ENCODE measurements at places on chromosomes 1 and 21. TPM values are rescaled to one million over a fixed set of nuclear protein-coding genes. Genes with fewer than 3 reads are reported as not detected.

DNA sequence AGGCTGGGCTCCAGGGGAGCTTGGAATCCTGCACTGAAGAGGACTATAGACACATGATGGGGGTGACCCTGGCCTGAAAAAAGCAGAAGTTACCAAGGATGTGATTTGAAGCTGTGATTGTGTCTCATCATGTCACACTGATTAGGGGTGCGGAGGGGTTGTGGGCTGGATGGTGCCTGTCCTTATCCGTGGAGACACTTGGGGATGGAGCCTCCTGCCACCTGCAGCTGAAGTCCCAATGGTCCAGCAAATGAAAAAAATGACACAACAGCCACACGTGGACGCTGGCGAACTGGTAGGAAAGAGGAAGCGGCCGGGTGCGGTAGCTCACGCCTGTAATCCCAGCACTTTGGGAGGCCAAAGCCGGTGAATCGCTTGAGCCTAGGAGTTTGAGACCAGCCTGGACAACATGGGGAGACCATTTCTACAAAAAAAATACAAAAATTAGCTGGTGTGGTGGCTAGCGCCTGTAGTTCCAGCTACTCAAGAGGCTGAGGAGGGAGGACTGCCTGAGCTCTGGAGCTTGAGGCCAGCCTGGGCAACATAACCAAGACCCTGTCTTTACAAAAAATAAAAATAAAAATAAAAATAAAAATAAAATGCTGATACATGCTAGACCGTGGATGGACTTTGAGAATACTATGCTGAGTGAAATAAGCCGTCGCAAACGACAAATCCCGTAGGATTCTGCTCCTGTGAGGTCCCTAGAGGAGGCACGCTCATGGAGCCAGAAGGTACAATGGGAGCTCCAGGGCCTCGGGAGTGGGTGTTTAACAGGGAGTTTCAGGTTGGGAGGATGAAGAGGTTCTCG, 838 bp upstream of the IBA57 start:
- peaks cover 56% of the 10 kb centered on the region for H3K4me1 ChIP-seq
- no peak overlapping the region for H3K4me3 ChIP-seq
- peak overlapping the region; percentile 99 for H3K27ac ChIP-seq
- no peaks in the 10 kb centered on the region for H3K27me3 ChIP-seq
- H3K36me3 ChIP-seq, result no peaks in the 10 kb centered on the region
- no peak for DNase-seq

- peak; percentile 68 for DNase-seq
- no peak overlapping the region for H3K27ac ChIP-seq
- H3K27me3 ChIP-seq, result no peaks in the 10 kb centered on the region
- no peak overlapping the region for H3K4me3 ChIP-seq
- no peaks in the 10 kb centered on the region for H3K4me1 ChIP-seq
Observed at GRCh38 chr1:202072211-202072765, 50.4 kb upstream of the GPR37L1 start.

DNA sequence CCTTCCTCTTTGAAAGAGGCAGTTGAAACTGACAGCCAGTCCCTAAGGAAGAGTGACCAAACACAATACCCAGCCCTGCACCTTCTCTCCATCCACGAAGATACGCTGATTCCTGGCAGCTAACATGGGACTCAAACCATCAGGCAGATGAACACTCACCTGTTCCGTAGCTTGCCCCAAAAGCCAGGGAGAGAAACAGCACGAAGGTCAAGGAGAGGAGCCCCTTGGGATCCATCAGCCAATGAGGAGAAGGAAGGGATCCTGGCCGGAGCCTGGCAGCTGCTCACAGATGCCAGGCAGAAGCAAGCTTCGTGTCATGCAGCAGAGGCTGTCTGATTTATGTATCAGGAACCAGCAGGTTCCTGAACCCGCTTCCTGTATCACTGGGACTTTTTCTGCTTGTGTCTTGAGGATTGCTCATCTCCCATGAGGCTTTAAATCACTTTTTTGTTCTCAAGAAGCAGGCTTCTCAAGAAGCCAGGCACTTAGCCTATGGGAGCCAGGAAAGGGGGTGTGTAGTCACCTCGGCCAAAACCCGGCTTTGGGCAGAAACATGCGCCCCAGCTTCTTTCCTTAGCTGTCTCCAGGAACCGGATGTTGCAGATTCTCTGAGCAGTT, at the start of gene SLAMF1:
TSS of gene SLAMF1 (minus strand) at position 334 of the 618 bp plus-strand sequence. CDS start at position 235, 99 bp downstream.
- no peak for DNase-seq
- peaks cover 7% of the 10 kb centered on the region for H3K4me1 ChIP-seq
- H3K4me3 ChIP-seq, result peak within 1 kb of the TSS; percentile 25
- H3K36me3 ChIP-seq, result no peaks in the 10 kb centered on the region
- H3K27ac ChIP-seq, result peak within 1 kb of the TSS; percentile 60

DNA sequence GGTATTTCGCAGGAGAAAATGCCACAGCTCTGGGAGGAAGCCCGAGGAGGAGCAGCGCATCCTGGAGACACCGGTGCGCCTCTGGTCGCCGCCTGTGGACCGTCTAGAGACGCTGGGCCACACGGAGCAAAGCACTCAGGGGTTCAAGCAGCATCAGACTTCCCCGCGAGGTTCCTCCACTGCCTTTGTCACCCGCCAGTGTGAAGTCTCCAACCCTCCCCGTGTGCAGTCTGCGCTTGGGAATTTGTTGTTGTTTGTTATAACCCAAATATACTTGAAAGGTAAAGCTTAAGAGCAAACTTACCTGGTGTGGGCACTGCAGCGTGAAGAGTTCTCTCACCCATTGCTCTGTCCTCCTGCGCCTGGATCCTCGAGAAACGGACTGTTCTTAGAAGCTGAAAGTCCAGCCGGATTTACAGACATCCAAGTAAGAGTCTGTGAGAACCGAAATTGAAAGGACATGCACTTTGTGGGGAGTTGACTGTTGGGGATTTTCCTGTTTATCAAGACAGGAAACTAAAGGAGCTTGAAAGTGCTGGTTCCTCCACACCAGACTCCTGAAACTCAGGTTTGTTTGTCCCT, at the start of gene GBP4:
TSS of gene GBP4 (minus strand) at position 452 of the 582 bp plus-strand sequence. CDS start at position 344, 108 bp downstream.
- H3K27me3 ChIP-seq, result no peaks in the 10 kb centered on the region
- H3K27ac ChIP-seq, result peak within 1 kb of the TSS; percentile 86
- no peaks in the 10 kb centered on the region for H3K36me3 ChIP-seq
- peaks cover 17% of the 10 kb centered on the region for H3K4me1 ChIP-seq
- DNase-seq, result peak; percentile 77
- H3K4me3 ChIP-seq, result peak within 1 kb of the TSS; percentile 57

DNA sequence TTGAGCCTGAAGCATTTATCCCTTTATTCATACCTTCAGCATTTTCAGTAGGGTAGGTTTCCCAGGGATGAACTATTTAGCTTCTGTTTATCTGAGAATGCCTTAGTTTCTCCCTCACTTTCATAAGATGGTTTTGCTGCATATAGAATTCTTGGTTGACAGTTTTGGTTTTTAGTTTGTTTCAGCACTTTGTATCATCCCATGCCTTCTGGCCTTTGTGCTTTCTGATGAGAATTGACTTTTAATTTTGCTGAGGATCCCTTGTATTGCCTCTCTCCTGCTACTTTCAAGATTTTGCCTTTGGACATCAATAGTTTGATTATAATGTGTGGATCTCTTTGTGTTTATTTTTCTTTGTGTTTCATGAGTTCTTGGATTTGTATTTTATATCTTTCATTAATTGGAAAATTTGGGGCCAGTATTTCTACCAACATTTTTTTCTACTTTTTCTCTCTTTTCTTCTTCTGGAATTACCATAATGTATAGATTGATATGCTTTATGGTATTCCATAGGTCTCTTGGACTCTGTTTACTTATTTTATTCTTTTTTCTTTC, 236.6 kb downstream of the LBR start:
- H3K36me3 ChIP-seq, result no peaks in the 10 kb centered on the region
- H3K4me3 ChIP-seq, result no peak overlapping the region
- no peak for DNase-seq
- H3K27me3 ChIP-seq, result no peaks in the 10 kb centered on the region
- no peaks in the 10 kb centered on the region for H3K4me1 ChIP-seq

DNA sequence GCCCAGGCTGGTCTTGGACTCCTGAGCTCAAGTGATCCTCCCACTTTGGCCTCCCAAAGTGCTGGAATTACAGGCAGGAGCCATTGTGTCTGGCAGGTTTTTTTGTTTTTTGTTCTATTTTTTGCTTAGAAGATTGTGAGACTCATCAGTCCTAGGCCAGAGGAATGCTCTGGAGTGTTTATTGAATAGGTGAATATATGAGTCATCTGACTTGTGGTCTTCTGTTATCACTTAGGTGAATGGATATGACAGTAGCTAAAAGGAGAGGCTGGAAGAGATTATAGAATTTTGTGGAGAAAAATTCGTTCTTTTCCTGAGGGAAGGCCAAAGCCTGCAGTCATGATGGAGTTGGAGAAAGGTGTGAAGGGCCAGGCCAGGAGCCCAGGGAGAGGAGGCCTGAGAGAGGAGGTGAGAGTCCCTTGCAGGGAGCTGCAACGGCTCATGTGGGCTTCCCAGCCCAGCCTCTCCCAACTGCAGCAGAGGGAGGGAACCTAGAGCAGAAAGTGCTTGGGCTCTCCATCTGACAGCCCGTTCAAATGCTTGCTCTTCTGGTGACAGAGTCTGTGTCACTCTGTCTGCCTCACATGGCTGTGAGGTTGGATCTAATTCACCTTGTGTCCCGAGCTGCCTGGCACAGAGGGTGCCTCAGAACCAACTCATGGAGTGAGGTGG, 31.6 kb upstream of the ACOT11 start:
- H3K27ac ChIP-seq, result no peak overlapping the region
- H3K4me3 ChIP-seq, result no peak overlapping the region
- H3K4me1 ChIP-seq, result no peaks in the 10 kb centered on the region
- H3K27me3 ChIP-seq, result no peaks in the 10 kb centered on the region
- H3K36me3 ChIP-seq, result no peaks in the 10 kb centered on the region

Gene FALEC
- not detected for total RNA-seq

Gene NCMAP
- total RNA-seq, result 8.4 TPM
